ENCODE measurements at places on chromosomes 1 and 21.

DNA sequence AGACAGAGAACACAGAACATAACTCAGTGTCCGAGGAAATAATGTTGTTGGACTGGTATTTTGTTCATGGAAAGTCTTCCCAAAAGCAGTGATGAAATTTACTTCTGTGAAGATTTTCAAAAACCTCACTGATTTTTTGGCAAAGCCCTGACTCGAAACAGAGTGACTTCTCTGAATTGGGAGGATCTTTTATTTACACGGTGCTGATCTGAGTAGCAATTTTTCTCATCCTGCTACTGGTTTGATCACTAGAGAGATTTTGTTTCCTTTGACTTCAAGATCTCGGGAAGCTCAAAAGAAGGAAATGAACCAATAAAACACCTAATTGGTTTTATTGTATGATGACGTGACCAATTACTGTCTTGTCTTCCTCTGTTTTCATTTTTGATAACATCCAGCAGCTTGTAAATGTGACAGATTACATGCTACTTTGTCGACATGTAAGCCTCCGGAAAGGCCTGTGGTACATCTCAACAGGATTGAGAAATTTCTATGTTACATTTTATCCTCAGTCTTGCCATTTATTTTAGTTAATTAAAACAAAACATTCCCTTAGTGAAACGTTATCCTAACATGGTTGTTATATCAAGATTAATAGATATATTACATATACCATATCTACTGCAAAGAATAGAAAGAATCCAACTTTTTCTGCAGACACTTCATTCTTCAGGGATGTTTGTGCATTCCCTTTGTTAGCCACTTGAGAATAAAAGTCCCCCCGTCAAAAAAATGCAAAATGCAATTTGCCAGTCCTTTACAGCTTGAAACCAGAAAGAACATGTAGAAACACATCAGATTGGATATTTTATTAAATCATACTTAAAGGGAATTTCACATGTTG, 42.8 kb upstream of the IFI44L start:
- no peak for DNase-seq

DNA sequence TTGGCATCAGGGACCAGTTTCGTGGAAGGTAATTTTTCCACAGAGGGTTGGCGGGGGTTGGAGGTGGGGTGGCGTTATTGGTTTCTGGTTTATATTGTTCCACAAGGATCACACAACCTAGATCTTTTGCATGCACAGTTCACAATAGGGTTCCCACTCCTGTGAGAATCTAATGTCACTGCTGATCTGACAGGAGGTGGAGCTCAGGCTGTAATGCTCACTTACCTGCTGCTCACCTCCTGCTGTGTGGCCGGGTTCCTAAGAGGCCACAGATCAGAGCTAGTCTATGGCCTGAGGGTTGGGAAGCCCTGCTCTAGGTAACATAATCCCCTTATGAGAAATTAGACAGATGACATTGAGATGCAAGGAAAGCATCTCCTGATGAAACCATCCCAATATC, 12.6 kb downstream of the GBP5 start:
- no peak for DNase-seq

DNA sequence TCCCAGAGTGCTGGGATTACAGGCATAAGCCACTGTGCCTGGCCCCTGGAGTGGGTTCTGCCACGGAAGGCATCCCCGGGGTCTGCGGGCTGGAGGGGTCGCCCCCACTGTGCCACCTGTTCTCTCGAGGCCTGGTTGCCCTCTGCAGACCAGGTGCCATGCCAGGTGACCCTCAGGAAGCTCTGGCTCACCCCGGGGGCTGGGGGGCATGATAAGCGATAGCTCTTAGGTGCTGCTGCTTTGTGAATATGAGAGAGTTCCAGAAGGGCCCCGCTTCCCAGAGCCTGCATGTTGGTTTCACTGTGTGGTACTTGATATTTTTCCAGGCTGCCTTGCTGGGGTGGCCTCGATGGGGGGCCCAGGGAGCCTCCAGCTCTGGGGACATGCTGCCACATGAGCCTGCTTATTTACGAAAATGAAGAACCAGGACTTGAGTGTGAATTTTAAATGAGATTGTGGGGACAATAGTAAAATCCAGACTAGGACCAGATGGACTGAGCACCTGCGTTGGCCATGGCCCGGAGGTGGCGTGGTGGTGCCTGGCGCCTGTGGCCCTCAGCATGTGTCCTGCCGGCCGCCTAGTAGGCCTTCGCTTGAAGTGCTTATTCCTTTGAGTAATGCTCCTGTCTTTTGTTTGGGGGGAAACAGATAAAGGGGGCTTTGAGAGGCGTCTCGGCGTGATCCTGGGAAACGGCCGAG, 7.3 kb downstream of the SKI start:
- no peak for DNase-seq

DNA sequence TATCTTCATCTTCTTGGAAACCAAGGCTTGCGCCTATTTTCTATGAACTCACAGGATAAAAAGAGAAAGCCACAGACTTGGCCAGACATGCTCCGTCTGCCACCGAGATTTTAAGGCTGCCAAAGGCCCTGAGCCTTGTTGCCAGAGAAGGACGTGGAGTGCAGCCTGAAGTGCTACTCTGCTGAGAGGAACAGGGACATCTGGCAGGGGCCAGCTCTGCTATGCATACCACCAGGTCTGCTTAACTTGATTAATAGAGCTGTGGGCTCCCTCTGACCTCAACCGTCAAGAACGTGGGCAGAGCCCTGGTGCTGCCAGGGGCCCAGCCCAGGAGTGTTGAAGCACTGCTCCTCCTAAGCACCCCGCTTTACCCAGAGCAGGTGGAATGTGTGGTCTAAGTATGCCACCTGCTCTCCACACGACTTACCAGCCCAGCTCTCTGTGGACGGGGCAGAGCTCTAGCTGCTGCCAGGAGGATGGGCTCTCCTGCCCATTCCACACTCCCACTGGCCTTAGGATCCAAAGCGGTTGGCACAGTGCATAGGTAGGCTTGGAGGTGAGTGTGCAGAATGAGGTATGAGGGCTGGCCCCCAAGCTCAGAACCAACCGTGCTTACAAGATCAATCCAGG, 10.6 kb downstream of the HCRTR1 start:
- no peak for DNase-seq

GRCh38 chr1:26166719-26167281, 2.0 kb downstream of the C1orf232 start:
- no peak for DNase-seq

- no peak for DNase-seq
Measured at GRCh38 chr1:149915429-149916192, 2.0 kb downstream of the SV2A start.

DNA sequence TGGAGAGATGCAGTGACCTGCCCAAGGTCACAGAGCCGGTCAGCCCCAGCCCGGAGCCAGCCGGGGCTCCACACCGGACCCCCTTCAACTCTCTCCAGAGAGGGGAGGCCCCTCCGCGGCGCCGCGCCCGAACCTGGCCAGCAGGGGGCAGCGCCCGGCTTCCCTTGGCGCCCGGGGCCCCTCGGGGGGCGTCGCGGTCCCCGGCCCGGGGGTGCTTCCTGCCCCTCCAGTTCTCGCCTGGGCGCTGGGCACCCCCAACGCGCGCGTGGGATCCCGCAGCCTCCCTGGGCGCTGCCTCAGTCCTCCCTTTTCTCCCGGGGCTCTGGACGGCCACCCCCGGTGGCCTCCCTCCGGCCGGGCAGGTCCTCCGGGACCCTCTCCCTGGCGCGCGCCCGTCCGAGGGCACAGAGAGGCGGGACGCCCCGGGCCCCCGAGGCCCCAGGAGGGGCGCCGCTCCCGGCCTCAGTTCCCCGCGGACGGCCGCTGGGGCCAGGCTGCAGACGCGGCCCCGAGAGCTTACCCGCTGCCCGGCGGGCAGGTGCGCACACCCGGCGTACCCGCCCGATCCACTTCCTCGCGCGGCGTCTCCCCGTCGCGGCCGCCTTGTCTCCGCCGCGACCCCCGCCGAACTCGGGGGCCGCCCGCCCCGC, 406 bp downstream of the HTR1D start:
- DNase-seq, result no peak

- DNase-seq, result no peak
Measured at GRCh38 chr1:185860859-185861258, 126.7 kb downstream of the HMCN1 start.

- DNase-seq, result no peak
Measured at GRCh38 chr1:52801011-52801410, 41.5 kb upstream of the ZYG11A start.

GRCh38 chr1:4778056-4778455, 123.6 kb downstream of the AJAP1 start:
- DNase-seq, result no peak

GRCh38 chr1:207971331-207972219, 60.6 kb upstream of the CD34 start:
- no peak for DNase-seq

GRCh38 chr1:167808104-167808503, 86.3 kb downstream of the MPZL1 start:
- DNase-seq, result no peak

GRCh38 chr1:226575739-226576378, 27.3 kb downstream of the STUM start:
- DNase-seq, result no peak

DNA sequence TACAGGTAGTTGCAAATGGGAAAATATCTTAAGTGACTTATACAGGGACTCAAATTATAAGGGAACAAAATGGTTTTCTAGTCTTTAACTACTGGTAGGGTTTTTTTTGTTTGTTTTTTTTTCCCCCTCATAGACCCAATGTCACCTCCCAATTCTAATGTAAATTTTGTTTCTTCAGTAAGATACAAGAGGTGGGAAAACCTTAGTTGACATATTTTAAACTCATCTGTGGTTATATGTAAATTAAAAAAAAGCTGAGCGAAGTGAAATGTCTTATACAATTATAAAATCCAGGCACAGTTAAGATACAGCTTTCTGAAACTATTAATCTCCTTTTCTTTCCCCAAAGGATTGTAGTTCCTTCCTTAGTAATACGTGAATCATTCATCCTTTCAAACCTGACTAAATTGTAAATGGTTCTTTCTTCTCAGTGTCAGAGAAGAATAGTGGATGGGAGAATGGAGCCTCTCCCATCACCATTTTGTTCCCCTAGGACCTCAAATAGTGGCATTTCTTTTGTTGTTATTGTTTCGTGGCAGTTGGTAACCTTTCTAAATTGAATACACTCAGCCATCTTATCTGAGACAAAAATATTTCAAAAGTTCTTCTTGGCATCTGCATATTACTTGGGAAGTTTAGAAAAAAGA, 11.2 kb downstream of the TSEN15 start:
- no peak for DNase-seq

DNA sequence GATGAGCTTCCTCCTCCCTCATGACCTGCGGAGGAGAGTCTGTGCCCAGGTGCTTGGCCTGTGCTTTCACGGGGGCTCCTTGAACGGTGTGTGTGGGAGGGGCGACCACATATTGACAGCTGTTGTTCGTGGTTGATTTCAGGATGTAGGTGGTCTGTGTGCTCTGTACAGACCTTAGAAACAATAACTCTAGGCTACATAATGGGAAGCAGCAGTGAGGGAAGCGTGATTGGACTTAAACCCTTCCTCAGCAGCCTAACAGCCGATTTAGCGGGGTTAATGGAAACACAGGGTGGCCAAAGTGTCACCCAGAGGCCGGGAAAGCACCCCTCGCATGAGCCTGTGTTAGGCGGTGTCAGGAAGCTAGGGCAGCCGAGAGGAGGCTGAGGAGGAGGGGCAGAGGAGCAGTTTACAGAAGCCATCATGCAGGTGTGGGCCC, 56.0 kb downstream of the TBCE start:
- DNase-seq, result no peak

All from AG04449 (cell line).